ENCODE measurements at places on chromosomes 3 and 15. TPM values are rescaled to one million over a fixed set of nuclear protein-coding genes. Genes with fewer than 3 reads are reported as not detected.

- H3K27me3 ChIP-seq = no peaks in the 10 kb centered on the region
- H3K4me3 ChIP-seq = no peak overlapping the region
- H3K4me1 ChIP-seq = no peaks in the 10 kb centered on the region
- H3K36me3 ChIP-seq = no peaks in the 10 kb centered on the region
Measured at GRCh38 chr15:75416584-75416983, 34.9 kb downstream of the SIN3A start.

DNA sequence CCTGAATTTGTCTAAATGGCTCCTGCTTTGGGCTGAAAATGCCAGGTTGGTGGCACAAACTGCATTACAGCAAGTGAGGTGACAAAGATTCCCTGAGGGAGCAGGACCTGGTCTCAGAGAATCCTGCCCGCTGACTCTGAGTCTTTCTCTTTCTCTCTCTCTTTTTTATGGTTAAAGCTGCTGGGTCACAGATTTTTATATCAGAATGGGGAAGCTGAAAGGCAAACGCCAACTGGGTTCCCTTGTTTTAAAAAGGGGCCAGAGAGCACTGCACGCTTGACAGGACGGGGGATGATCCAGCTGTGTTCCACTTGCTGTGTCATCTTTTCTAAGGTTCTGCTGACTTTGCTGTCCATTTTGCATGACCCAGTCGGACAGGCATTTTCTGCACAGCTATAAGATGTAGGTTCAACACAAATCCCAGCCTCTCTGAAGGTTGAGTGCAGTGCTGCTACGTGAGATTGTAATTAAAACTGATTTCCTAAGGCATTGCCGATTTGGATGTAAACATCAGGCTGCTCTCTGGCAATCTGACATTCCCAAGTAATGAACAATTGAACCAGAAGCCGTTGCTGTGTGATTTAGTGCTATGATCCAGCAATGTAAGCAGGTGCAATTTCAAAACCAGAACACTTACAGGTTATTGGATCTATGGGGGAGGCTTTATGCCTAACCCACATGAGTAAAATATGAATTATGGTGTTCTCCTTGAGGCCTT lies 25.8 kb downstream of the ARHGEF3 start:
- peaks cover 17% of the 10 kb centered on the region for H3K4me1 ChIP-seq
- H3K4me3 ChIP-seq = no peak overlapping the region
- peak overlapping the region; percentile 12 for H3K27ac ChIP-seq
- H3K27me3 ChIP-seq = no peaks in the 10 kb centered on the region
- H3K36me3 ChIP-seq = peaks cover 17% of the 10 kb centered on the region
- DNase-seq = no peak

GRCh38 chr3:150697646-150698045 lies 6.1 kb downstream of the ERICH6 start:
- no peak for DNase-seq
- no peak overlapping the region for H3K4me3 ChIP-seq
- H3K27me3 ChIP-seq = no peaks in the 10 kb centered on the region

DNA sequence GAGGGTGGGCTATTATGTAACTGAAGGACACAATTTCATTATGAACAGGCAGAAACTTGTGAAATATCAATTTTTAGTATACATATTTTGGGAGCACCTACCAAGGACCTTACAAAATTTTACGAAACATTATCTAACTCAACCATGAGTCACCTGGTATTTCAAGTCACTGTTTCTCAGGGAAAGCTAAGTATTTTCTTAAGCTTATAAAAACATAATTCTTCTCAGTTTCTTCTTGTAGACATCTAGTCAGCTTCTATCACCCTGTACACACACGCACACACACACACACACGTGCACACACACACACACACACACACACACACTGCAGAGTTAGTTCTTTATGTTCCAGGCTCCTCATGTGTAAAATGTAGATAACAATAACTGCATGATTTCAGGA lies 658.3 kb downstream of the TUSC7 start:
- no peaks in the 10 kb centered on the region for H3K4me1 ChIP-seq
- no peaks in the 10 kb centered on the region for H3K36me3 ChIP-seq
- no peak overlapping the region for H3K27ac ChIP-seq
- no peaks in the 10 kb centered on the region for H3K27me3 ChIP-seq
- no peak overlapping the region for H3K4me3 ChIP-seq
- no peak for DNase-seq

- H3K27ac ChIP-seq = no peak overlapping the region
- DNase-seq = no peak
- H3K27me3 ChIP-seq = no peaks in the 10 kb centered on the region
Measured at GRCh38 chr3:161217496-161217895, 3.6 kb upstream of the NMD3 start.

- DNase-seq = no peak
- H3K36me3 ChIP-seq = no peaks in the 10 kb centered on the region
- peaks cover 5% of the 10 kb centered on the region for H3K27me3 ChIP-seq
- H3K4me1 ChIP-seq = no peaks in the 10 kb centered on the region
Measured at GRCh38 chr15:65373163-65373651, 4.6 kb downstream of the IGDCC3 start.

GRCh38 chr3:156826896-156827882 lies 1.0 kb downstream of the LEKR1 start:
- no peaks in the 10 kb centered on the region for H3K27me3 ChIP-seq
- peaks cover 10% of the 10 kb centered on the region for H3K4me1 ChIP-seq
- no peak for DNase-seq
- no peaks in the 10 kb centered on the region for H3K36me3 ChIP-seq
- H3K27ac ChIP-seq = peak overlapping the region; percentile 99

DNA sequence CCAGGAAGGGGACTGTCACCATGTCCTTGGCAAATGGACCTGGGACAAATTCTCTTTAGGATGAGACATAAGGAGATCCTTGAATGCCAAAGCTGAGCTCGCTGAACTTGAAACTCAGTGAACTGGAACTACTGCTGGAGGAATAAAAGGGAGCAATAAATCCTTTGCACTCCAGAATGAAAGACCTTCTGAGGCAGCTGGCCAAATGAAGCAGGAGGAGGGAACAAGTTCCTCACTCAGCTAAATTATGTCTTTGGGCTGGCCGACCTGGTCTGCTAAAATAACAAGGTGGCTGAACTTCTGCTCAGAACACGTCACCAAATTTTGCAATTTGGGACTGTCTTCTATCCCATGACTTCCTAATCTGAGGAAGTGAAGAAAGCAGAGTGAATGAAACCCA lies 314.7 kb downstream of the LPP start:
- H3K4me1 ChIP-seq = no peaks in the 10 kb centered on the region
- H3K27me3 ChIP-seq = no peaks in the 10 kb centered on the region
- no peak overlapping the region for H3K4me3 ChIP-seq
- H3K27ac ChIP-seq = no peak overlapping the region
- no peak for DNase-seq
- no peaks in the 10 kb centered on the region for H3K36me3 ChIP-seq

GRCh38 chr3:150736316-150736719 lies 26.7 kb downstream of the SIAH2 start:
- no peaks in the 10 kb centered on the region for H3K36me3 ChIP-seq
- no peak for DNase-seq
- H3K4me3 ChIP-seq = no peak overlapping the region
- H3K27ac ChIP-seq = no peak overlapping the region

GRCh38 chr3:112302881-112303763 lies 9.1 kb upstream of the SLC9C1 start:
- no peak overlapping the region for H3K4me3 ChIP-seq
- no peak overlapping the region for H3K27ac ChIP-seq
- DNase-seq = no peak

- no peak for DNase-seq
- no peak overlapping the region for H3K27ac ChIP-seq
- no peaks in the 10 kb centered on the region for H3K27me3 ChIP-seq
- H3K4me3 ChIP-seq = no peak overlapping the region
Measured at GRCh38 chr3:191973820-191974219, 512.9 kb downstream of the PYDC2 start.

GRCh38 chr15:50128266-50128665 lies 9.2 kb upstream of the ATP8B4 start:
- no peaks in the 10 kb centered on the region for H3K36me3 ChIP-seq
- no peaks in the 10 kb centered on the region for H3K27me3 ChIP-seq
- H3K27ac ChIP-seq = no peak overlapping the region

- H3K4me1 ChIP-seq = peaks cover 18% of the 10 kb centered on the region
- no peak overlapping the region for H3K27ac ChIP-seq
- no peak overlapping the region for H3K4me3 ChIP-seq
- no peak for DNase-seq
- H3K36me3 ChIP-seq = no peaks in the 10 kb centered on the region
Measured at GRCh38 chr3:188434594-188434993, 280.6 kb downstream of the LPP start.

DNA sequence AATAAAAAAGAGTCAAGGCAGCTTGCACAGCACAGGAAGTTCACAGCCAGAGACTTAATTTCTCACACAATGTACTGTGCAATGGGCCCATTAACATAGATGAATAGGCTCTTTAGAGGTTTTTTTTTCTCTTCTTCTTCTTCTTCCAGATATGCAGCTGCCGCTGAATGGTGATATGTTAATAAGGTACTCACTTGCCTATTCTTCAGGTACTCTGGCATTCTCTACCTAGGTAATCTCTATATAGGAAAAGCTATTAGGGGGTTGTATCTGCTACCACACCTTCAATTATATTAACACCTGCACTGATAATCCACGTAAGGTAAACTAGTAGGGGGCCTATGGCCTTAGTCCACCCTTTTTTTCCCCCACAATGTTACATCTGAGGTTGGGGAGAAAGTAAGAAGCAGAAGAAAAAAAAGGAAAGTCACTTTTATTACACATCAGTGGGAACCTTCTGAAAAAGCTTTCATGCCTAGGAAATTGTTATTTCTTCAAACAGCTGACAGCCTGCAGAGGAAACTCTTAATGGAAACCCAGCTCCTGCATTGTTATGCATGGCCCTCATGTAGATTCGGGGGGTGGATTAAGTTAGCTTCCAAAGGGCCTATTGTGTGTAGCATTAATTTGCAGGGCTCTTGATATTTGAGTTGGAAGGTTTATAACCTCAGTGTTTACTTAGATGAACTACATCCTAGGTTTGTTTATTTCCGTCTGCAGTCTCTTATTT lies 525.5 kb downstream of the ZIC1 start:
- H3K4me3 ChIP-seq = no peak overlapping the region
- H3K27ac ChIP-seq = no peak overlapping the region
- no peaks in the 10 kb centered on the region for H3K36me3 ChIP-seq
- no peak for DNase-seq

- H3K27me3 ChIP-seq = no peaks in the 10 kb centered on the region
- H3K27ac ChIP-seq = no peak overlapping the region
- no peak overlapping the region for H3K4me3 ChIP-seq
- no peak for DNase-seq
Measured at GRCh38 chr3:127844326-127844942, 22.1 kb upstream of the MGLL start.

DNA sequence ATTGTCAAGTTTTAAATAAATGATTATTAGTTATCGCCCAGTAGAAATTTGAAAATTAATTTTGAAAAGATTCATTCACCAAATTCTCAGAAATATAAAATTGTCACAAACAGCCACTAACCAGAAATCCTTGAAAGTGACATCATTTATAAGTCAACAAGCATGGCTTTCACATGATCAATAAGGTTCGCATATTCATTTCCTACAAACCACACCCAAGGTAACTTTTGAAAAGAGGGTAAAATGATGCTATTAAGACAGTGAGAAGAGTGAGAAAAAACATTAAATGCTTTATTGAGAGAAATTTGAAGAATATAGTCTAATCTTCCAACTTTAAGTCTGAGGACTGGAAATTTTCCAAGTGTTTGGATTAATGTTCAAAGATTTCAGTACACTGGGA lies 263.6 kb upstream of the ALCAM start:
- no peaks in the 10 kb centered on the region for H3K4me1 ChIP-seq
- H3K4me3 ChIP-seq = no peak overlapping the region
- H3K36me3 ChIP-seq = no peaks in the 10 kb centered on the region
- H3K27ac ChIP-seq = no peak overlapping the region

GRCh38 chr15:47177177-47177576 lies 540.1 kb upstream of the SEMA6D start:
- no peak overlapping the region for H3K4me3 ChIP-seq
- no peak overlapping the region for H3K27ac ChIP-seq
- no peaks in the 10 kb centered on the region for H3K36me3 ChIP-seq

DNA sequence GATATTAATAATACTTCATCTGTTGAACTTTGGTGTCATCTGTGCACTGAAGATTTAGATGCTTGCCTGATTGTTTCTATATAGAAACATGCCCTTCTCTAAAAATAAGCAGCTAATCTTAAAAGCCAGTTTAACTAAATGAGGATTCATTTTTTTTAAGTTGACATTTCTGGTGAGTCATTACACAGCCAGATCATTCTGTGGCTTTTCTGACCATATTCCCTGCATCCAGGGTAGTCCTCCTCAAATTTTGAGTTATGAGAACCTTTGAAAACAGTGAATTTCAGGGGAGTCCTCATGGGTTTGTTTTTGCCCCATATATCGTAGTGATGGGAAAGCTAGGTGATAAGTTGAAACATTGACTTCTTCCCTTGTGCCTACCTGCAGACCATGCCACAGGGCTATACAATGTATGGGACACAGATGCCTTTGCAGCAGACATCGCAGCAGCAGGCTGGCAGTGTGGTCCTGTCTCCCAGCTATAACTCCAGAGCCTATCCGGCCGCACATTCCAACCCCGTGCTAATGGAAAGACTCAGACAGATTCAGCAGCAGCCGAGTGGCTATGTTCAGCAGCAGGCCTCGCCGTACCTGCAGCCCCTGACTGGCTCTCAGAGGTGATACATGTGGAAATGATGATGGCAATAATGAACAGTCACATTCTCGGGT lies 26.5 kb upstream of the P2RY12 start:
- H3K4me3 ChIP-seq = no peak overlapping the region
- H3K4me1 ChIP-seq = no peaks in the 10 kb centered on the region
- H3K27ac ChIP-seq = no peak overlapping the region
- H3K36me3 ChIP-seq = no peaks in the 10 kb centered on the region
- H3K27me3 ChIP-seq = no peaks in the 10 kb centered on the region

GRCh38 chr3:53850895-53851294 lies 4.5 kb downstream of the IL17RB start:
- H3K36me3 ChIP-seq = no peaks in the 10 kb centered on the region
- no peaks in the 10 kb centered on the region for H3K27me3 ChIP-seq
- no peak overlapping the region for H3K27ac ChIP-seq

- no peaks in the 10 kb centered on the region for H3K36me3 ChIP-seq
- no peak overlapping the region for H3K4me3 ChIP-seq
- H3K4me1 ChIP-seq = no peaks in the 10 kb centered on the region
- H3K27me3 ChIP-seq = no peaks in the 10 kb centered on the region
- no peak for DNase-seq
Measured at GRCh38 chr15:43249236-43249635, 17.5 kb downstream of the TGM5 start.

- H3K27me3 ChIP-seq = no peaks in the 10 kb centered on the region
- H3K27ac ChIP-seq = no peak overlapping the region
- no peaks in the 10 kb centered on the region for H3K4me1 ChIP-seq
- no peak for DNase-seq
- no peak overlapping the region for H3K4me3 ChIP-seq
- no peaks in the 10 kb centered on the region for H3K36me3 ChIP-seq
Measured at GRCh38 chr3:8460815-8461456, 40.7 kb upstream of the LMCD1 start.

- DNase-seq = no peak
- no peaks in the 10 kb centered on the region for H3K4me1 ChIP-seq
- H3K36me3 ChIP-seq = no peaks in the 10 kb centered on the region
- no peak overlapping the region for H3K27ac ChIP-seq
- H3K4me3 ChIP-seq = no peak overlapping the region
Measured at GRCh38 chr3:69499899-69500421, 114.1 kb upstream of the FRMD4B start.

Gene SCAANT1
- total RNA-seq = not detected

Gene ATP13A5
- total RNA-seq = 0.14 TPM

Gene STRA6
- total RNA-seq = 0.49 TPM

Gene SI
- total RNA-seq = not detected

Gene NOX5
- not detected for total RNA-seq

Gene GXYLT2
- 4.2 TPM for total RNA-seq

Gene CFAP44
- total RNA-seq = 6.1 TPM

Gene LDHAL6B
- total RNA-seq = not detected

Gene FGD5
- total RNA-seq = 3.3 TPM
